ENCODE measurements at places on chromosomes 5 and 9.

- DNase-seq, result no peak
These were observed 12.2 kb downstream of the SPATA9 start for GRCh38 chr5:95670568-95670967.

GRCh38 chr9:75894566-75894965, 4.1 kb downstream of the PCSK5 start:
- no peak for DNase-seq

- no peak for DNase-seq
These were observed 687.0 kb upstream of the FTMT start for GRCh38 chr5:121164632-121165031.

GRCh38 chr5:97427235-97427634, 244.2 kb upstream of the RIOK2 start:
- no peak for DNase-seq

DNA sequence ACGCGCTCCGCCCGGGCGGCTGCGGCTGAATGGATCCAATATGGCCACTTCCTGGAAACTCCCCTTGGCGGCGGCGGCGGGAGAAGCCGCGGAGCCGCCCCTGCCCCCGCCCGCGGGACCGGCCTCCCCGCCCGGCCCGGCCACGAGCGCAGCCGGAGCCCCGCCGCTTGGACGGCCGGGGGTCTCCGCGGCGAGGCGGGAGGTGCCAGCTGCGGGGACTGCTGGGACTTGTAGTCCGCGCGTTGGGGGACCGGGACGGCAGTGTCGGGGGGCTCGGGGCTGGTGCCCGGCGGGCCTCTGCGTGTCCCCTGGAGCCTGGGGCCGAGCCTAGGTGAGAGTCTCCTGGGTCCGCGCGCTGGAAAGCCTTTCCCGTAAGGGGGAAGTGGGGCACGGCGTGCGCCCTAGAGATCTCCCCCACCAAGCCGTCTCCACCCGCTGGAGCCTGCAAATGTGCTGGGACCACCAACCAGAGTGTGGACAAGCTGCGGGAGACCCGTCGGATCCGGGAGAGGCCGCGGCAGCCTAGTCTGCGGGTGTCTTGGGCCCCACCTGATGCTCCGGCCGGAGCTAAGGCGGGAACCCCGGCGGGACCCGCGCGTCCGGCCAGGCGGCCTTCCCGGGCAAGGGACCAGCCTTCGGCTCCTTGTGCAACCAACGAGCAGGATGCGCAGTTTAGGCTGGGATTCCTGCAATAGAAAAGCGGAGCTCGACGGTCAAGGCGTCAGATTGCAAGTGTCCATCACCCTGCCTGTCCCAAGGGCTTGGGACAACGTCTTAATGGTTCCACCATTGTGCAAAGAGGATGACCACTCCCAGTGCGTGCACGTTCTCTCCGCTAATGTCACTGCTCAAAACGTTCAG, at the start of gene SEPTIN8:
Gene SEPTIN8, minus strand, starts transcription at position 31 of the 861 bp plus-strand sequence. CDS start 102 bp downstream, outside the sequence.
- peak; percentile 42 for DNase-seq

GRCh38 chr5:133669472-133669871, 57.1 kb upstream of the FSTL4 start:
- DNase-seq, result no peak

DNA sequence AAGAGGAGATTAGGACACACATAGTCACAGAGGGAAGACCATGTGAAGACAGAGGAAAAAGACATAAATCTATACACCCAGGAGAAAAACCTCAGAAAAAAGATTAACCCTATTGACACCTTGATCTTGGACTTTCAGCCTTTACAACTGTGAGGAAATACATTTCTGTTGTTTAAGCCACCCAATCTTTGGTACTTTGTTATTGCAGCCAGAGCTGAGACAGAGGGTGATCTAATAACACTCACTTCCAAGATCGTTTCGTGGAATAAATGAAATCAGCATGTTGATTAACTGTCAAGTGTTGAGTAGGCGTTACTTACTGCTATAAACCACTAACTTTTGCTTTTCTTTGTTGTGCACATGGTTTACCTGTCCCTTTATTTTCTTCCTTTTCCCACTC, 361.2 kb upstream of the RIOK2 start:
- no peak for DNase-seq

DNA sequence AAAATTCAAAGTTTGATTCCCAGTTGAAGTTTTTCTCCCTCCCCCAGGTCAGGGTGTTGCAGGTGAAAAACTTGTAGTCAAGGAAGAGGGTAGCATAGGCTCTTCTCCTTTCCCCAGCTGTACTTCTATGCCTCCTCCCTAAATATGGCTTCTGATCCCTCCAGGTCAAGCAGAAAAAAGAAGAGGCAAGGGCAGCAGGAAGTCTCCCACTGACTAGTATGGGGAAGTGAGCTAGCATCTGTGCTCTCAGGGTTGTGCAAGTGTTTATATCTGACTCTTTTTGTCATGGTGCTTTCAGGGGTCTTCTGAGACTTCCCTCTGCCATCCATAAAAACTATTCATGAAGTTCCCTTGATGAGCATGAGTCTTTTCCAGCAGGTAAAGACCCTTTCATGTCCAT, 76.0 kb downstream of the ATPSCKMT start:
- no peak for DNase-seq

- DNase-seq, result no peak
These were observed 1.8 kb downstream of the HCN1 start for GRCh38 chr5:45694255-45694814.

DNA sequence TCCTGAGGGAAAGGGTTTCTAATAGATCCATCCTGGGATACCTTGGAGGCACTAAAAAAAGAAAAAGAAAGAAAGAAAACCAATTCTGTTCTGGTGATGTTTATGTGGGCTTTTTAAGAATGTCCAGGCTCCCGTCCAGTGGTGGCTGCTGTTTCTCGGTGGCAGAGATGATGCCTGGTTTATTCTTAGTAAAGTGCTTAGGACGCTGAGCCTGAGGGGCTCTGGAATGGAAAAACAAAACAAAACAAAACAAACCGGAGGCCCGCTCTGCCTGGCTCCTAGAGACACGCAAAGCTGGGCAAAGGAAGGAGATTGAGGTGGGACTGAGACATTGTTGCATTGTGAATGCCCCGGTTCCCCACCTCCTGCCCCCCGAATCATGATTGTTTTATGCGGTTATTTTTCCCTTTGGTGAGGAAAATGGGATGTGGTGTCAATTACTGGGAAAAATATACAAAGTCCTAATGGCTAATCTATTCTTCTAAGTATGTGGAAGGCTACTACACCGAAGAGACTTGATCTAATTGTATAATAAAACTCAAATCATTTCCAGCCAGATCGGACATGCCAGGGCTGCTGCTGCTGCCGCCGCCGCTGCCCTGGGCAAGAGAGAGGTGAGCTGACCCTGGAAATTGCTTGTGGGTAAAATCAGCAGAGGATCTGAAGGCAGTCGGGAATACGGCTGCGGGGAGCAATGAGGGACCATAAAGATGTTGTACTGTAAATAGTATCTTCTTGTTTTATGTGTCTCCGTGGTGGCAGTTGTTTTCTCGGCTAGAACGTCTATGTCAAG, 644.9 kb downstream of the CCDC171 start:
- no peak for DNase-seq

- no peak for DNase-seq
These were observed 28.7 kb downstream of the LCP2 start for GRCh38 chr5:170268884-170269283.

DNA sequence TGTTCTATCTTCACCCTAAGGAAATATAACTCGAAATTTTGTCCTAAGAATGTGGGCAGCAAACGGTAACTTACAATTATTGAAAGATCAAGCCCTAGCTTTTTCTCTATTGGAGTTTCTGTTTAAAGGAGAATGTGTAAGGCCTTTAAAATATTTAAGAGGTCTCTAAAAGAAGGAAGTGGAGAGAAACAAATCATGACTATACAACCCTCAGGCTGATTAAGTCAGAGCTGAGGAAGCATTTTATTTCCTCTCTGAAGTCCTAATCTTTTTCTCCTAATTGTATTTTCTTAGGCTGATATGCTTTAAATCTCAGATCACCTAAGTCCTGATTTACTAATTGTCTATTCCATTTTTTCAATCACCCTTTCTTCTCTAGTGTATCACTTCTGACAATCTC, 1708.8 kb upstream of the C9orf72 start:
- no peak for DNase-seq

DNA sequence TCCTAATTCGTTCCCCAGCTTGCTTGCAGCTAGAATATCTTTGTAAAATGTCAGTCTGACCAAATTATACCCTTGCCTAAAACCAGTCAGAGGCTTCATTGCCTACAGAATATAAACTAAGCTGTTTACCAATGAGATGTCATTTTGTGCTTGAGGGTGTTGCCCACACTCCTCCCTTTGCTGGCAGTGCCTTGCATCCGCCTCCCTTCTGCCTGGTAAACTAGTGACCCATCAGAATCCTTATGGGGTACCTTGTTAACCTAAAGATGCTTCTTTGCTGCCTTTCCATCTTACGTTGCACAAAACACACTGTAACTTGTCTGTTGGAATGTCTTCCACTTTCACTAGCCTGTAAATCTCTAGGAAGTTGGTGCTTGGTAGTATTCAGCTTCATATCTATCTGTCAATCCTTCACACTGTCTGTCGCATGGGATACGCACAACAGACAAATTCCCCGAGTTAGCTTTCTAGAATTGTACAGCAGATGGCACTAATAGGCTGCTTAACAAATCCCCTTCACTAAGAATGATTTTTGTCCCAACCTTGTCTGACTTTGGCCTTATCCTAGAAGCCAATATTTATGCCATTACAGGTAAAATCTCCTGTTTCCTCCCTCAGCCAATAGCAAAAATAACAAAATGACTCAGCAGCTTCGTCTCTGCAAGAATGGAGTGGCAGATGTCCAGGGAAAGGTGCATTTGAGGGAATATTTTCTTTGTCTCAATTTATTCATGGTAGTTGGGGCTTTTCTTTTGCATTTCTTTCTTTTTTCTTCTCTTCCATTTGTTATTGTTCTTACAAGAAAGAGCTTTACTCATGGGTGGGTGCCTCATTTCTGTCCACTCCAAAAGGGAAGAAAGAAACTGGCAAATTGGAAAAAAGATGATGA, 3.0 kb downstream of the NUDT2 start:
- peak; percentile 65 for DNase-seq

GRCh38 chr5:451587-452458, 8.8 kb downstream of the EXOC3 start:
- no peak for DNase-seq

DNA sequence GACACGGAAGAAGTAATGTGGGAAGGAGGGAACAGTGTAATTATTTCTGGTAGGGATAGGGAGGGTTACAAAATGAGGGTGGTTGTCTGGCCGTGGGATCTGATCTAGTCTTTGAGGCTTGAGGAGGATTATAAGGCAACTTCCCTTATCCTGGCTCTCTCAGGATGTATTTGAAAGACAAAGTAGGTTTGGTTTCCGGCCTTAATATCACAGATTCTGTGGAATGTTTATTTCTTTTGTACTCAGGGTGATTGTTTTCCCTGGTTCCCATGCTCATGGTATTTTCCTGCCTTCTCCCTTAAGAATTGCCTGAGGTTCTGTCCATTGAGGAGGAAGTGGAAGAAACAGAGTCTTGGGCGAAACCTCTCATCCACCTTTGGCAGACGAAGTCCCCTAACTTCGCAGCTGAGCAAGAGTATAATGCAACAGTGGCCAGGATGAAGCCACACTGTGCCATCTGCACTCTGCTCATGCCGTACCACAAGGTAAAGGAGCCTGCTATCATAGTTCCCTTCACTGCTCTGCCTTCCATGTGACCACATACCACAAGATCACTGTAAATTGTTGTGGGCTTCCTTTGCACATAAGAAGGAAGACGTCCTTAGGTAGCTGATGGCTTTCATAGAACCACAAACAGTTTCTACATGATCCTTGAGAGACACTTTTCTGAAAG, 253.8 kb downstream of the KDM4C start:
- no peak for DNase-seq

DNA sequence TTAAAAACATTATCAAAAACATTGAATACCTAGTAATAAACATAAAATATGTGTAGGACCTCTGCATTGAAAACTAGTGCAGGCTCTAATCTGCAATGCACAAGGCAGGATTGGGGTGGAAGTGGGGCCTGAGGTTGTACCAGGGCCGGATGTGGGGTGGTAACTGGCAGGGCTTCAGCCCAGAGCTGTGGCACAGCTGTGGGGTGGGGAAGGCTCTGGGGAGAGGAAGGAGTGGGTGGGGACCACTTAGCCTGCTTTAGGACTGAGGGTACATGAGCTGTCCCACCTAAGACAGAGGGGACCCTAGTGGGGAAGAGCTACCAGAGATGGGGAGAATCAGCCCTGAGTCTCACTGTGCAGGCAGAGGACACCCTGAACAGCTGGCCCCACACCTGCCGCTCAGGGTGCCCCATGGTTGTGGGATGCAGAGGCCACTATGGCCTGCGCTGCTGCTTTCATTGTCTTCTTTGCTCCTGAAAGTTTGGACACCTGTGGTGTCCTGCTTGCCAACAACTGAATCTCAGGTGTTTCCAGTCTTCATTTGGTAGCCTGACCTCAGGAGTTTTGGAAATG, 311.4 kb downstream of the TLE4 start:
- no peak for DNase-seq

- DNase-seq, result no peak
These were observed 218.6 kb downstream of the PAPPA start for GRCh38 chr9:116372081-116372673.

- no peak for DNase-seq
These were observed 109.8 kb upstream of the NFIL3 start for GRCh38 chr9:91533382-91533781.

DNA sequence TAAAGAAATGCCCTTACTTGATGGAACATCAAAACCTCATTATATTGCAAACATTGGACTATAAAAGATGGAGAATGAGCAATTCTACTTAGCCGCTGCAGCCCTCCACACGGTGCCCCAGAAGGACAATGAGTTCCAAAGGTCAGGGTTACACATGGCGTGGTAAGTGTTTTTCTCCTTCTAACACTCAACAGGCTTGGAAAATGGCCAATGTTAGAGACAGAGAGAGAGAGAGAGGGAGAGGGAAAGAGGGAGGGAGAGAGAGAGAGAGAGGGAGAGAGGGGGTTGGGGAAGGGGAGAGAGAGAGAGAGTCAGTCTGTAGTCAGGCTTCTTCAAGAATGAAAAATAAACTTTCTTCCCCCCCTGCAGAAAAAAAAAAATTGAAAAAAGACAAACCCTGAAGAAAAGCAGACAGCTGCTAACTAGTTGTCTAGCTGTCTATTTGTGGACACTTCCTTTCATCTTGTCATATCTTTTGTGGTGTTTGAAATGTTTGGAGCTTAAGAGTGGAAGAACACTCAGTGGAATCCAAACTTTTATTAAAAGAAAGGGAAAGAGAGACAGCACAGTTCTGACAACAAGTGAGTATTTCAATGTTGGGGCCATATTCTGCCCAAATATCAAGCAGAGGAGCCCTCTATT, 324.8 kb downstream of the TMEM38B start:
- DNase-seq, result no peak

GRCh38 chr9:69483886-69484422, 158.9 kb downstream of the ENTREP1 start:
- DNase-seq, result no peak

DNA sequence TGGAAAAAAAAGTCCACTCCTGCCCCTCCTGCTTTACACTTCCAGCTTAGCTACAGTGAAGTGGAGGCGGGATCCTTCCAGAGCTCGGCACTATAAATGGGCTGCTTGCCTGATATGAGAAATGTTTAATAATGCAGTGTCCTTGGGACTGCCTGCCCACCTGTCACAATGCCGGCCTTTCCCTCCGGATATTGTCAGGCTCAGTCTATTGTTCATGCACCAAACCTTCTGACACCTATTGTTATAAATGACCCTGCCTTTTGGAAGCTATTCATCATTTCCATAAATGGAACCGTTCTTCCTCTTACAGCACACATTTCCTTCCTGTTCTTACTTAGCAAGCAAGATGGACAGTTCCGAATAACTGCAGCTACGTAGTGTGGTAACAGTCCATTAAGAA, 146.3 kb downstream of the DMAC1 start:
- no peak for DNase-seq
